ENCODE measurements at places on chromosomes 3 and 15.

DNA sequence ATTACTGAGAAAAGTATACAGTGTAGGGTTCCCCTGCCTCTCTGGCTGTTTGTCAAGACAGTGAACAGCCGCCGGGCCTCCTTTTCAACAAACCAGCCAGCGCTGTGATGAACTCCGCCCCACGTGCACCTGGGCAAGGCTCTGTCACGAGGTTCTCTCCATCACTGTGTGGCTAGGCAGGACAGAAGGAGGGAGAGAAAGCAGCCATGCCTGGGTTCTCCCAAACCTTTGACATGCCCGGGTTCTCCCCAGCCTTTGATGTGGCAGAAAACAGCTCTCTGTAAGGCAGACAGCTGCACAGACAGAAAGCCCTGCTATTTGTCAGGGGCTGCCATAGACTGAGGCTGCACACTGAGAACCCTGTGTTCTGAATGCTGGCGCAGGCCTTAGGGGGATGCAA lies 101.4 kb upstream of the TRPM1 start:
- DNase-seq, result peak; percentile 63

- DNase-seq, result no peak
Observed at GRCh38 chr3:182255158-182255557, 538.1 kb upstream of the ATP11B start.

DNA sequence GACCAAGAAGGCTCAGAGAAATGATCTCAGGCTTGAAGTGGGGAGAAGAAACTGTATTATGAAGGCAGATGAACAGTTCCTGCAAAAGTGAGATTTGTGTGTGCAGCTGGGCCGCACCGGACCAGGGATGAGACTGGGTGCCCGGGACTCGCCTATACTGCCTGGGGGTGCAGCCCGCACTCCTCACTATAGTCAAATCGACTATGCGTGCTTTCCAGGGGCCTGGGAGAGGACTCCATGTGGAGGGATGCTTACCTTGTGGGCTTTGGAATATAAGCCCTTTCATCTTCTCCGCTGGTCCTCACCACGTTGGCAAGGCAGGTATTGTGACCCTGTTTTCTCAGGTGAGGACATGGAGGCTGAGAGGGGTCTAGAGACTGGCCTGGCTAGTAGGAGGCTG lies 32.9 kb upstream of the APOD start:
- no peak for DNase-seq

- DNase-seq, result no peak
Observed at GRCh38 chr15:49915822-49916221, 203.2 kb downstream of the ATP8B4 start.

GRCh38 chr3:125375950-125376679 lies 990 bp upstream of the ZNF148 start:
- DNase-seq, result no peak

GRCh38 chr3:105502333-105502732 lies 135.6 kb downstream of the ALCAM start:
- no peak for DNase-seq

DNA sequence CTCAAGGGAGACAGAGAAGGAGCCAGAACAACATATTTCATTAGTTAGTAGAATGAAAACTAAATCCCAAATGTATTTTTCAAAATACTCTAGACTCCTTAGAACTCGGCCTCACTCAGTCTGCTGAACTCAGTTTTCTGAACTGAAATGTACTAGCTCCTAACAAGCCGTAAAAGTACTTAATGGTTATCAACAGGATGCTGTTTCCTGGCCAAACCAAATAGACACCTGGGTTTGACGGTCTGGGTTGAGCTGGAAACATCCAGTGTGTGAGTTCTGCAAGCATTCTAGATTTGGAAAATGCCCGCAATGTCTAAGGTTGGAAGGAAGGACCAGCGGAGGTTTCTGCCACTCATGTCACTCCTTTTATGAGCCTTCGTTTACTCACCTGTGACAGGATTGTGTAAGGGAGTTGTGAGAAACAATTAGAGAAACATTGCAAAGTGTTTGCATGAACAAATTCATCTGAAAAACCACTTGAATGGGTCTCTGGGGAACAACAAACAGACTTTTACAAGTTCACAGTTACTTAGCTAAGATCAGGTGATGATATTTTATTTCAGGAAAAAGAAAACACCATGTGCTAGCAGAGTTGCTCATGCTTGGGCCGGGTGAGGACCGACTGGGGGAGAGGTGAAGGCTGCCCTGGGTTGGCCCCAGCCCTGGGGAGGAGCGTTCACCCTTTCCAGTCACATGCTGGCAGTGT lies 151.0 kb downstream of the ALDH1A2 start:
- DNase-seq, result no peak

DNA sequence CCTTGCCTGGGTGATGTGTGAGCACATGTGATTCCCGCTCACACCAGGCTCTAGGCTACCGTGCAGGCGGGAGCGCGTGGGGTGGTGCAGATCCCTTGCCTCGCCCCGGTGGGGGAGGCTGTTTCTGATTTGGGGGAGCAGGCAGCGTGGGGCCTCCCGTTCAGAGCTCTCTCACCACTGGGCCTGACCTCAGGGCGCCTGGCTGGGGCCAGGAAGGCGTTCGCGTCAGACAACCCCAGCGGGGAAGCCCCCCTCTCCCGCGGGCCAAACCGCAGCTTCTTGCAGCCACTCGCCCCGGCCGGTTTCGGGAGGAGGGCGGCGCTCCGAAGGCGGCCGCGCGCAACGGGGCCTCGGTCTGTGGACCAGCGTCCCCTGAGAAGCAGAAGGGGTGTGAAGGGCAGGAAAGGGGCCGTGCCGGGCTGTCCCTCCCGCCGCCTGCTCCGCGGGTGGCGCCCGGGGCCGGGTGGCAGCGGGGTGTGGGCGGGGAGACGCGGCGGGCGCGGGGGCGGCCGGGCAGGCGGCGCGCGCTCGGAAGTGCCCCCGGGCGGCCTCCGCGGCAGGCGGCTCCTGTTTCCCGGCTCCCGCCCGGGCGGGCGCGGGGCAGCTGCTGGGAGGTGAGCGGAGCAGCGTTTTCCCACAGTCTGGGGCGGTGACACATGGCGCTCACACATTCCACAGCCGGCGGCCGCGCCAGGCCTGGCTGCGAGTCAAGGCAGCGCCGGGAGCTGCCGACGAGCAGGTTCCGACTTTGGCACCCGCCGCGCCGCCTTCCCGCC lies 65.1 kb upstream of the HES1 start:
- DNase-seq, result peak; percentile 58

DNA sequence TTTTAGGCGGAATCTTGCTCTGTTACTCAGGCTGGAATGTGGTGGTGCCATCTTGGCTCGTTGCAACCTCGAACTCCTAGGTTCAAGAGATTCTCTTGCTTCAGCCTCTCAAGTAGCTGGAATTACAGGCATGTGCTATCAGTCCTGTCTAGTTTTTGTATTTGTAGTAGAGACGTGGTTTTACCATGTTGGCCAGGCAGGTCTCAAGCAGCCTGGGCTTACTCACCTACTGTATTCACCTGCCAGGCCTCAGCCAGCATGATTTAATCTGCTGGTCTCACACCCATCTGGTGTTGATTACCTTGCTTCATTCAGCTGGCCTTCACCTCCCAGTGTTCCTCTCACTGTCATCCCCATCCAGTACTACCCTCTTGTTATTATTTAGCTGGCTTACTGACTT lies 102.0 kb downstream of the IL12A start:
- no peak for DNase-seq

GRCh38 chr3:56629047-56629446 lies 54.0 kb downstream of the TASOR start:
- no peak for DNase-seq

- no peak for DNase-seq
Observed at GRCh38 chr3:10726787-10727186, 89.2 kb upstream of the SLC6A11 start.

GRCh38 chr15:62391641-62392262 lies 226.7 kb upstream of the C2CD4B start:
- DNase-seq, result peak; percentile 12

DNA sequence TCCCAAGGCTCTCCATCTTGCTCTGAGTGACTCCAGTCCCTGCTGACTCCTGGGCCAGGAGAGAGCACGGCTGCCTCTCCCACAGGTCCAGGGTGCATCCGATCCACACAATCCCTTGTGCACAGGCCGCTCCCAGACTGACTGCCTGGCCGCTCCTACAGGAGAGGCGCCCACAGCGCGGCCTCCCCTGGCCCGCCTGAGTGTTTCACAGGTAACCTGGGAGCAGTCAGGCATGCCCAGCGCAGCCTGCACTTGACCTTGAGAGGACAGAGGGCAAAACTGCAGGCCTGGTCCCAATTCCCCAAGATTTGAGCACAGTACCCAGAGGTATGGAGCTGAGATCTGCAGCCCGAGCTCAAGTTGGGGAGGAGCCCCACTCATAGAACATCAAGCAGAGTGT lies 490.2 kb downstream of the CNTN6 start:
- no peak for DNase-seq

DNA sequence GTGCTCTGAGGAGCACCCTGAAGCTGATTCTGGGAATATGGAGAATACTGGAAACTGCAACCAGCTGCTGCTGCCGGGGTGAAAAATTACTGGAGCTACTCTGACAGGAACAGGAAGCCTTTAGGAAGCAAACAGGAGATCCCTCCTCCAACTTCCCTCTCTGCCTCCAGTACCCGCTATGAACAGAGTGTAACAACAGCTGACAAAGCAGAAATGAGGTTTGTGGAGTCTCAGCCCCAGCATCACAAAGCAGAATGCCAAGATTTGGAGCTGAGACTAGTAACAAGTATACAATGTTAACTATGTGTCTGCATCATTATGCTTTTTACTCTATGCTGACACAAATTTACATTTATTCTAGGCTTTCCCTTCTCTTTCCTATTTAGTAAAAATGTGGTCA lies 22.7 kb upstream of the PIAS1 start:
- DNase-seq, result no peak

DNA sequence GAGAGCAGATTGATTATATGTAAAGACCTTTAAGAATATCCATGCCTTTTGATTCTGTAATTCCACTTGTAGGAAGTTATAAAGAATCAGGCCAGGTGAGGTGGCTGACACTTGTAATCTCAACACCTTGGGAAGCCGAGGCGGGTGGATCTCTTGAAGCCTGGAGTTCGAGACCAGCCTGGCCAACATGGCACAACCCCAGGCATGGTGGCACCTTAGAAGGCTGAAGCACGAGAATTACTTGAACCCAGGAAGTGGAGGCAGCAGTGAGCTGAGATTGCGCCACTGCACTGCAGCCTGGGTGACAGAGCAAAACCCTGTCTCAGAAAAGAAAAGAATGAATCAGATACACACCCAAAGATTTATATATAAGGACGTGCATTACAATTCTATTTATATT lies 33.9 kb downstream of the HRH1 start:
- DNase-seq, result no peak

DNA sequence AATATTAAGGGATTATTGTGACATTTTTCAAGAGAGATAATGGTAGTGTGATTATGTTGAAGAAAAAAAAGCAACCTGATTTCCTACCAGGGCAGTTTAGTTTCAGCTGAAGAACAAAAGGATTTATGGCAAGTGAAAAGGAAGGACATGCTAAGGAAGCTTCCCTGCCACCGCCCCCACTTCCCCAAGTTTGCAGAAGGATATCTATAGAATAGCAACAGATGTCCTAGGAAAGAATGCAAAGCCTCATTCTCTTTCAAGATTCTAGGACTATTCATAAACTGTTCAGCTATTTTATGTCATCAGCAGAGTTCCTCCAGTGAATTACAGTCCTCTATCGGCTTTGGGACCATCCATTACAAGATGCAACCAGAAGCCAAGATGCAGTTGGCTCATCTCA lies 160.8 kb downstream of the SATB1 start:
- no peak for DNase-seq

GRCh38 chr15:37550360-37551024 lies 383.9 kb upstream of the TMCO5A start:
- DNase-seq, result no peak

GRCh38 chr3:76065964-76066363 lies 280.6 kb upstream of the ZNF717 start:
- DNase-seq, result no peak

DNA sequence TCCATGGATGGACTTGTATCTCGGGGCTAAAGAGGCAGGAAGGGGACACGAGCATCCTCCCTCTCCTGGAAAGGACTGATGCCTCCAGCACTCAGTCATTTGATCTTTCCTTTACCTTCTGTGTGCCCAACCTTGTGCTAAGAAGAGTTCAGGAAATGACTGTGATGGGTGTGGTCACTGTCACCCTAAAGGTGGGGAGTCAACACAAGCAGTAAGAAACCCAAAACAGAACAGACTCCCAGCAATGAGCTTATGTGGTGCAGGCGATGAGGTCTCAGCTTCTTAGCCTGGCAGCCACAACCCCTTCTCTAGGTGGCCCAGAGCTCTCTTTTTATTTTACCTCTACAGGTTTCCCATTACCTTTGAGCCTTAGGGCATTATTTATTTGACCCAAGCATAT lies 3.8 kb downstream of the MPI start:
- peak; percentile 66 for DNase-seq

GRCh38 chr15:101492766-101493692 lies 3.5 kb upstream of the PCSK6 start:
- DNase-seq, result no peak

DNA sequence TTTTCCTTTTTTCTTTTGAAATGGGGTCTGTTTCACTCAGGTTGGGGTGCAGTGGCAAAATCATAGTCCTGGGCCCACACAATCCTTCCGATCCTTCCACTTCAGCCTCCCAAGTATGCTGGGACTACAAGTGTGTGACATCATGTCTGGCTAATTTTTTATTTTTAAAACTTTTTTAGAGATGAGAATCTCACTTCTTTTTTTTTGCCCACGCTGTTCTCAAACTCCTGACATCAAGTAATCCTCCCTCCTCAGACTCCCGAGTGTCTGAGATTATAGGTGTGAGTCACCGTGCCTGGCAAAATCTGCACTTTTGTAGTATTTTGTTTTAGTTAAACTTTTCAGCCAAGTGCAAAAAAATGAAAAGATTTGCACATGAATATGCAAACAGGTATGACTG lies 171.0 kb downstream of the FNDC3B start:
- no peak for DNase-seq

DNA sequence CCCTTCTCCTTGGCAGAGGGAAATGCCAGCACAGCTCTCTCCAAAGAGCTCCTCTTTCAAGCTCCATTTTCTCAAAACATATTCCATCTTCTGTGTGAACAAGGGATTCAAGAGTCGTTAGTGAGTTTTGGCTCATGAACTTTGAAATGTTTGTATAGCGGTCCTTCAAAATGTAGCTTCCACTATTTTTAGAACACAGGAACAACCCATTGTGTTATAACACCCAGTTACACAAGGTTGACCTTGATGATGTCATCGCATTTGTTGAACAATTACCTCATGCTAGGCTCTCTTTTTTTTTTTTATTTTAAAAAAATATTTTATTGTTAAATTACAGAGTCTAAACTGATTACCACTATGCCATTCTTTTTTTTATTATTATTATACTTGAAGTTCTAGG lies 251.7 kb downstream of the THSD4 start:
- DNase-seq, result no peak

DNA sequence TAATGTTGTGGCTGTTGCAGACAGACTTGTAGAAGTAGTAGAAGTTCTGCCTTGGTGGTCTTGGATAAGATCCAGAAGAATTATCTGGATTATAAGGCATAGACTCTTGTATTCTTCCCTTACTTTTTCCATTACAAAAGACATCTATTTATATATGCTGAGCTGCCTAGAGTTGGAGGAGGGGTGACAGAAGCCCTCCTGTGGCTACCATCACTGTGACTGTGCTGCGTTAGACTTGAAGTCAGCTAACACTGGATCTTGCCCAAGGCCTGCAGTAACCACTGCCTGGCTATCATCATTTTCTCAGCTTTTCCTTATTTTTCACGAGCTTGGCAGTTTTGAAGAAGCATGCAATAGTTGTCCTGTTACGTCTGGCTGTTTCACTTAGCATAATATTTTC lies 684.8 kb upstream of the BCHE start:
- DNase-seq, result no peak

Data from CD4-positive, alpha-beta T cell treated with Interleukin-17A for 4 hours (primary cell).